ENCODE measurements at places on chromosomes 1 and 21.

DNA sequence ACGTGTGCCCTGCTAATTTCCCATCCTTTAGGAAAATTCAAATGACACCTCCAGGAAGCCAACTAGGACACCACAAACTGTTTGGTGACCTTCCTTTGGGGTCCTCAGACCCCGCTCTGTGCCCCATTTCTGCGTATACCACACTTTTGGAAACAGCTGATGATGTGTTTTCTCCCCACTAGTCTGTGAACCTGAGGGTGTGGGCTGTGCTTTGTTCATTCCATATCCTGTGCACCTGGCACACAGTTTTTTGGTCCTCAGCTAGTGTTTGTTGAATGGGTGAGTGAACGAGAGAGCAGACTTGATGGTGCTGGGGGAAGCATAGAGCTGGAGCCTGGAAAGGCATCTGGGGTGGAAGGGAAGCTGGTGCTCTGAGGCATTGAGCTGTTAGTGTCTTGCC lies 48.6 kb downstream of the RPS6KA1 start:
- no peak for DNase-seq

DNA sequence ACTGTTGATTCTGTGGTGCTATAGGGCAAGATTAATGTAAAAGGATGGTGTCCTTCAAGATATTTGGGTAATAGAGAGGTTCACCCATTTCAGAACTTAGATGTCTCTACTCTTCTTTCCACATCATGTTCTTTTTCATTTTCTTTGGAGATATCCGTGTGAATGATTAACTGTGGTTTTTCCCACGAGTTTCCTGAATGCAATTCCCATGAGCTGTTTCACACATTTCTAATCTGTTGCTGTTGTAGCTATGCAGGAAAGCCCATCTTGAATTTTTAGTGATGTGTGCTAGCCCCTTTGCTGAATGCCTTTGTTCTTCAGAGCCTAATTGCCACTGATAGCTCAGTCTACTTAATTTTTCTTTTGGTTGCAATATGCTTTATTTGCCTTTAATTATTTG lies 27.6 kb downstream of the SNX27 start:
- DNase-seq, result no peak

- DNase-seq, result no peak
These were observed 29.6 kb downstream of the VANGL1 start for GRCh38 chr1:115671176-115671934.

DNA sequence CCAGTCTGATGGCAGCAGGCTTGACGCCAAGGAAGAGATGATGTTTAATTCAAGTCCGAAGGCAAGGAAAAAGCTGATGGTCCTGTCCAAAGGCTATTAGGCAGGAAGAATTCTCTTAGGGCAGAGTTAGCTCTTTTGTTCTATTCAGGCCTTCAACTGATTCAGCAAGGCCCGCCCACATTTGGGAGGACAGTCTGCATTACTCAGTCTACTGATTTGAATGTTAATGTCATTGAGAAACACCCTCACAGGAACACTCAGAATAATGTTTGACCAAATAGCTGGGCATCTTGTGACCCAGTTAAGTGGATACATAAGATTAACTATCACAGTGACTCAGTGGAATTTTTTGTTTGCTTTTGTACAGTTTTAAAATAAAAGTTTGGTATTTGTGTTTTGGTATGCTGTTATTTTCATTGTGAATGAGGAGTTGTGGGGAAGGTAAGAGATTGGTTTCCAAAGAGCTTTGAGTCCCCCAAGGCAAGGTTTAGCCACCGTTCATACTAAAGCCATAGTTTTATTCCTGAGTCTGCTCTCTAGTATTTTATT lies 1.7 kb upstream of the ZNF691 start:
- DNase-seq, result no peak

DNA sequence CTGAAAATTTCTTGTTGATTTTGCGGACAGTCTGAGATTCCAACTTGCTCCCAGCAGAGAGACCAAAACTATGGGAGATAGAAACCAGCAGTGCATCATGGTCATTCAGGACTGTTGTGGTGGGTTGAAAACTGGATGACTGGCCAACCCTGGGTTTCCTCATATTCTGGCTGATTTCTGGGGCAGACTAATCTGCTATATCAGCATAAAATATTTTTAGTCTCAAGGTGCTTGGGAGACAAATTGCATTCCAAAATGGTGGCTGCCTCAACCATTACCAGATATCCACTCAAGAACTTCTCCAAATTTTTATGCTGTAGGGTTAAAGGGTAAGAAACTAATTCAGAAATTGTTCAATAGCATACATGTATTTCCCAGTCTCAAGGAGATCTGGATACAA lies 434.0 kb downstream of the BRINP3 start:
- DNase-seq, result no peak

- no peak for DNase-seq
These were observed 14.6 kb upstream of the PAPPA2 start for GRCh38 chr1:176448340-176448739.

Measured in stimulated activated CD4-positive, alpha-beta T cell treated with anti-CD3 and anti-CD28 coated beads, Interleukin-2, amount 100 ng/mL, for 24 hours (primary cell).